ENCODE measurements at places on chromosomes 12 and 14.
A peak's percentile ranks its signal among the peaks of the same experiment; 100 is the strongest.

DNA sequence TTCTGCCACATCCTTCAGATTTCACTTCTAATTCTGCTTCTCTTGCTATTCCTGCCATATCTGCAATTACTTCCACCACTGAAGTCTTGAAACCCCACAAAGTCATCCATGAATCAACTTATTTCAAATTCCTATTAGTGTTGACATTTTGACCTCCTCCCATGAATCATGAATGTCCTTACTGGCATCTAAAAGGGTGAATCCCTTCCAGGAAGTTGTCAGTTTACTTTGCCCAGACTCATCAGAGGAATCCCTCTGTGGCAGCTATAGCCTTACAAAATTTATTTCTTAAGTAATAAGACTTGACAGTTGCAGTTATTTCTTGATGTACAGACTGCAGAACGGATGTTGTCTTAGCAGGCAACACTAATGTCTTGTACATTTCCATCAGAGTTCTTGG is 162.9 kb downstream of the PCNX1 start:
- H3K27me3 ChIP-seq, result no peaks in the 10 kb centered on the region
- no peak for DNase-seq
- no peak overlapping the region for H3K27ac ChIP-seq
- no peak overlapping the region for H3K4me3 ChIP-seq
- H3K4me1 ChIP-seq, result no peaks in the 10 kb centered on the region
- H3K36me3 ChIP-seq, result peaks cover 61% of the 10 kb centered on the region

GRCh38 chr14:61839507-61839906 is 77.3 kb downstream of the SNAPC1 start:
- H3K27me3 ChIP-seq, result no peaks in the 10 kb centered on the region
- H3K4me1 ChIP-seq, result peaks cover 19% of the 10 kb centered on the region
- H3K4me3 ChIP-seq, result no peak overlapping the region
- DNase-seq, result no peak
- H3K36me3 ChIP-seq, result no peaks in the 10 kb centered on the region

- H3K4me1 ChIP-seq, result peaks cover 33% of the 10 kb centered on the region
- H3K27me3 ChIP-seq, result no peaks in the 10 kb centered on the region
- no peak for DNase-seq
- H3K27ac ChIP-seq, result peak overlapping the region; percentile 75
Observed at GRCh38 chr14:104693482-104694431, 4.3 kb downstream of the INF2 start.

- no peak for DNase-seq
- H3K27ac ChIP-seq, result peak overlapping the region; percentile 78
- H3K27me3 ChIP-seq, result no peaks in the 10 kb centered on the region
- H3K4me1 ChIP-seq, result peaks cover 62% of the 10 kb centered on the region
- H3K4me3 ChIP-seq, result no peak overlapping the region
Observed at GRCh38 chr12:69513297-69513696, 43.1 kb downstream of the FRS2 start.

- H3K36me3 ChIP-seq, result no peaks in the 10 kb centered on the region
- DNase-seq, result no peak
- no peak overlapping the region for H3K27ac ChIP-seq
- H3K4me1 ChIP-seq, result peaks cover 16% of the 10 kb centered on the region
Observed at GRCh38 chr14:94125659-94126418, 3.6 kb downstream of the IFI27L2 start.

- no peak for DNase-seq
- H3K27me3 ChIP-seq, result no peaks in the 10 kb centered on the region
- no peak overlapping the region for H3K4me3 ChIP-seq
- H3K4me1 ChIP-seq, result peaks cover 4% of the 10 kb centered on the region
- no peaks in the 10 kb centered on the region for H3K36me3 ChIP-seq
- no peak overlapping the region for H3K27ac ChIP-seq
Observed at GRCh38 chr14:36085861-36086260, 90.7 kb downstream of the PTCSC3 start.

- DNase-seq, result no peak
- peak overlapping the region; percentile 96 for H3K27ac ChIP-seq
- peak overlapping the region; percentile 95 for H3K4me3 ChIP-seq
- H3K4me1 ChIP-seq, result peaks cover 17% of the 10 kb centered on the region
Observed at GRCh38 chr14:72925815-72926291, 411 bp upstream of the DCAF4 start.

DNA sequence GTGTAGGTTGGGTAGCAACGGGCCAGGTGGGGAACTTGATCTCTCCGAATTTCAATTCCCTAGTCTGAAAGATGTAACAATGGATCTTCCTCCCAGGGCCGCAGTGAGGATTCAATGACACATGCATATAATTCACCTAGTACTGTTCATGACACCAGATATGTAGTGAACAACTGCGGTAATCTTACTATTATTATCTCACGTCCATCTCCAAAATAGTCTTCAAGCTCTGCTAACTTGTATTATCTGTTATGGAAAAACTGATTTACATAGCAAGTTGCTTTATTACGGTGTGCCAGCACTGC is 26.4 kb downstream of the MOK start:
- peaks cover 20% of the 10 kb centered on the region for H3K4me1 ChIP-seq
- H3K27me3 ChIP-seq, result no peaks in the 10 kb centered on the region
- H3K27ac ChIP-seq, result no peak overlapping the region

DNA sequence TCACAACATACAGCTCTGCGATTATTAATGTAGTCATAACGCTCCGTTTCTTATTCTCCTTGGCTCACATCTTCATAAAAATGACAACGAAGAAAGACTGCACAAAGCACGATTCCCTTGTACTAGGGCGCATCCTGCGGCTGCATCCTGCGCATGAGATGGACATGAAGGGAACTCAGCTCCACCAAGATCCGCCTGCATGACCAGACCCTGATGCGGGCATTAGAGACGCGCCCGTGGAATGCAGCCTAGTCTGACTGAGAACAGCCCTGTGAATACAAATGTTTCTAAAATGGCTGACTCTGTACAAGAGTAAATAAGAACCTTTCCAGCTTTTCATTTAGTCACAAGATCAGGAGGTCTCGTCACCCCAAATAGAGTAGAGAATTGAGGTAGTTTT is 422.2 kb downstream of the NOVA1 start:
- H3K27ac ChIP-seq, result no peak overlapping the region
- H3K4me3 ChIP-seq, result no peak overlapping the region
- no peak for DNase-seq
- no peaks in the 10 kb centered on the region for H3K4me1 ChIP-seq
- H3K36me3 ChIP-seq, result no peaks in the 10 kb centered on the region

DNA sequence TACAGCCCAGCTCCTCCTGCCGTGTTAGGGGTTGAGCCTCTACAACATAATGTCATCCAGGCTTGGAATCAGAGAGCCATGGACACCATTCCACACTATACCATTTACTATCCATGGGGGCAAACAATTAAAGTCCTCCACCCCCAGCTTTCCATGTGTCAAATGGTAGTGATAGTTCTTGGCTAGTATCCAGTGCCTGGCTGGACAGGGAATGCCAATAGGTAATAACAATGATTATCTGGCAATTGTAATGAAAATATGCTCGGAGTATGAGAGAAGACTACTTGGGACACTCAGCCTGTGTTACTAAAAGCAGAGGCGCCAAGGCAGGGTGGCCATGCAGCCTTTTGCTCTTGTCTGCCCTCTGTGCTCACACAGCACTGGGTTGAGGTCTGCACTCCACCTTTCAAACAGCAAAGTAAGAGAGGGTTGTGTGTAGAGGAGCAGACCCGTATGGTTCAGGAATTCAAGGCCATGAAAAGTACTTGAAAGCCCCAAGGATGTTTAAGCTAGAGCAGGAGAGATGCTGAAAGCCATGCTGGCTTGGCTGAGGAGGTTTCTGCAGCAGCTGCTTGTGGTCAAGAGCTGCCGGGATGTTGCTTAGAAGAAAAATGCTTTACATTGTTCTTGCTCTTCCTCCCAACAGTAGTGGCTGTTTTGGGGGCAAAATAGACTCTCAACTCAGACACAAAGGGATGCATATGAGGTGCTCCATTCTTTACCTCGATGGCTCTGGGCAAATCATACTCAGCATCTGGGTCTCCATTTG is 10.6 kb downstream of the SERPINA3 start:
- H3K27ac ChIP-seq, result no peak overlapping the region
- H3K27me3 ChIP-seq, result peaks cover 18% of the 10 kb centered on the region
- no peak for DNase-seq
- no peaks in the 10 kb centered on the region for H3K4me1 ChIP-seq

- H3K27me3 ChIP-seq, result no peaks in the 10 kb centered on the region
- no peak overlapping the region for H3K4me3 ChIP-seq
- peak overlapping the region; percentile 91 for H3K27ac ChIP-seq
- peaks cover 54% of the 10 kb centered on the region for H3K4me1 ChIP-seq
- peaks cover 4% of the 10 kb centered on the region for H3K36me3 ChIP-seq
- DNase-seq, result no peak
Observed at GRCh38 chr12:87439990-87440827, 589.0 kb downstream of the C12orf50 start.

GRCh38 chr12:65155784-65156183 is 13.6 kb upstream of the LEMD3 start:
- H3K4me3 ChIP-seq, result no peak overlapping the region
- no peak for DNase-seq
- H3K4me1 ChIP-seq, result peaks cover 3% of the 10 kb centered on the region
- peaks cover 8% of the 10 kb centered on the region for H3K27me3 ChIP-seq

- H3K4me3 ChIP-seq, result no peak overlapping the region
- no peaks in the 10 kb centered on the region for H3K27me3 ChIP-seq
- peak overlapping the region; percentile 87 for H3K27ac ChIP-seq
- DNase-seq, result no peak
- H3K36me3 ChIP-seq, result peaks cover 2% of the 10 kb centered on the region
- peaks cover 24% of the 10 kb centered on the region for H3K4me1 ChIP-seq
Observed at GRCh38 chr14:24817212-24818057, 183.4 kb upstream of the GZMB start.

- H3K27ac ChIP-seq, result no peak overlapping the region
- H3K27me3 ChIP-seq, result peaks cover 94% of the 10 kb centered on the region
- DNase-seq, result no peak
- no peaks in the 10 kb centered on the region for H3K36me3 ChIP-seq
- H3K4me1 ChIP-seq, result peaks cover 29% of the 10 kb centered on the region
Observed at GRCh38 chr14:36665887-36666415, 4.3 kb downstream of the PAX9 start.

DNA sequence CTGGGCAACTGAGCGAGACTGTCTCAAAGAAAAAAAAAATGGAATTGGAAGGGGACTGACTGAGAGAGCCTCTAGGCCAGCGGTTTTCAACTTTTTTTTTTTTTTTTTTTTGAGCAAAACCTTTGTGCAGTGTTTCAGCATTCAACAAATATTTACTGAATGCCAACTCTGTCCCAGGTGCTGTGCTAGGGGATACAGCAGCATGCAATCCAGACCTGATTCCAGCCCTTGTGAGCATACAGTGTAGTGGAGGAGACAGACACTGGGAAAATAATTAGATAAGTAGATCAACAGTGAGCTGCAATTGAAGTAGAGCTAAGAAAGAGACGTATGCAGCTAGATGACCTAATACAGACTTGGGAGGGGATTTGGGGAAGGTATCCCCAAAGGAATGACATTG is 23.8 kb upstream of the LTBP2 start:
- H3K36me3 ChIP-seq, result no peaks in the 10 kb centered on the region
- no peaks in the 10 kb centered on the region for H3K27me3 ChIP-seq
- H3K4me1 ChIP-seq, result peaks cover 13% of the 10 kb centered on the region
- no peak overlapping the region for H3K4me3 ChIP-seq

DNA sequence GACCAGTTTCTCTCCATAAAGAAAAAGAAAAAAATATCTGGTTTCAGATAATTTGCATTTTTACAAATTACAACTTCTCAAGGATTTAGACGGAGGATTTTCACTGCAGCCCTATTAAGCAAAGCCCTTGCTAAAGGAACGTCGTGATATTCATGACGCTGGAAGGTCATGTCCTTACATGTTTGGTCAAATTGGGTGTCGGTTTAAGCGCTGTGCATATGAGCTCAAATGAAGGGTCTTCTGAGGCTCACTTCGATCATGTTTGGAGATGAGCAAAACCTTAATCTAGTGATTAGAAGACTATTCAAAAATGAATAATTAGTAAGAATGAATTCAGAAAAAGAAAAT is 67.3 kb upstream of the USP15 start:
- no peak overlapping the region for H3K27ac ChIP-seq
- peaks cover 86% of the 10 kb centered on the region for H3K27me3 ChIP-seq
- peaks cover 28% of the 10 kb centered on the region for H3K4me1 ChIP-seq
- DNase-seq, result no peak
- H3K36me3 ChIP-seq, result no peaks in the 10 kb centered on the region

- peak; percentile 65 for DNase-seq
- peak overlapping the region; percentile 47 for H3K27ac ChIP-seq
- H3K4me1 ChIP-seq, result peaks cover 5% of the 10 kb centered on the region
- no peak overlapping the region for H3K4me3 ChIP-seq
- peaks cover 10% of the 10 kb centered on the region for H3K36me3 ChIP-seq
Observed at GRCh38 chr12:111438481-111438880, 32.8 kb downstream of the SH2B3 start.

DNA sequence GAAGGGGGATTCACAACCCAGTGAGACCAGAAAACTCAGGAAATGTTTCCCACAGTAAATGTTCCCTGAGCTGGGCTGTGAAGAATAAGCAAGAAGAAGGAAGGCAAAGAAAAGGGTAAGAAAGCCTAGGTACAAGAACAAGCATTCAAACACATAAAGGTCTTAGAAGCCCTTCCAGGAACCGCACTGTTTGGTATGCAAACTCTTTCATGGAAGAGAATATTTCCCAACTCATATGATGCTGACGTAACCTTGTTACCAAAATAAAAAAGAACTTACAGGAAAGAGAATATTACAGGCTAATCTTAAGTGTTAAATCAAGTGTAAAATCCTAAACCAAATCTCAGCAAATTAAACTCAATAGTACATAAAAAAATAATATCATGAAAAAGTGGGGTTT is 23.6 kb downstream of the MED6 start:
- no peak overlapping the region for H3K4me3 ChIP-seq
- no peak for DNase-seq
- H3K4me1 ChIP-seq, result no peaks in the 10 kb centered on the region
- peaks cover 59% of the 10 kb centered on the region for H3K36me3 ChIP-seq

GRCh38 chr14:60859525-60859924 is 121.4 kb downstream of the TRMT5 start:
- peaks cover 30% of the 10 kb centered on the region for H3K36me3 ChIP-seq
- no peaks in the 10 kb centered on the region for H3K27me3 ChIP-seq
- peaks cover 33% of the 10 kb centered on the region for H3K4me1 ChIP-seq
- DNase-seq, result no peak

DNA sequence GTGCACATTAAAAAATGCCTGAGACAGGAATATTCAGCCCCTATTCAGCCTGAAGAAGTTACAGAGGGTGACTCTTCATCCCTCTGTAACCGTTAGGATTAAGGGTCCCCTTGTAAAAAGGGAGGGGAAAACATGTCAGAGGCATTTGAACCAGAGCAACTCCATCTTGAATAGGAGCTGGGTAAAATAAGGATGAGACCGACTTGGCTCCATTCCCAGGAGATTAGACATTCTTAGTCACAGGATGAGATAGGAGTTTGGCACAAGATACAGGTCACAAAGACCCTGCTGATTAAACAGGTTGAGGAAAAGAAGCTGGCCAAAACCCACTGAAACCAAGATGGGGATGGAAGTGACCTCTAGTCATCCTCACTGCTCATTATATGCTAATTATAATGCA is 19.9 kb upstream of the MDM1 start:
- no peak for DNase-seq
- no peak overlapping the region for H3K4me3 ChIP-seq
- no peaks in the 10 kb centered on the region for H3K36me3 ChIP-seq
- peaks cover 45% of the 10 kb centered on the region for H3K4me1 ChIP-seq
- H3K27me3 ChIP-seq, result no peaks in the 10 kb centered on the region

- H3K27ac ChIP-seq, result no peak overlapping the region
- no peaks in the 10 kb centered on the region for H3K27me3 ChIP-seq
- H3K4me1 ChIP-seq, result no peaks in the 10 kb centered on the region
- no peak for DNase-seq
- H3K4me3 ChIP-seq, result no peak overlapping the region
Observed at GRCh38 chr14:51732494-51733112, 80.9 kb downstream of the FRMD6 start.
